ENCODE measurements at places on chromosomes 1 and 21.

DNA sequence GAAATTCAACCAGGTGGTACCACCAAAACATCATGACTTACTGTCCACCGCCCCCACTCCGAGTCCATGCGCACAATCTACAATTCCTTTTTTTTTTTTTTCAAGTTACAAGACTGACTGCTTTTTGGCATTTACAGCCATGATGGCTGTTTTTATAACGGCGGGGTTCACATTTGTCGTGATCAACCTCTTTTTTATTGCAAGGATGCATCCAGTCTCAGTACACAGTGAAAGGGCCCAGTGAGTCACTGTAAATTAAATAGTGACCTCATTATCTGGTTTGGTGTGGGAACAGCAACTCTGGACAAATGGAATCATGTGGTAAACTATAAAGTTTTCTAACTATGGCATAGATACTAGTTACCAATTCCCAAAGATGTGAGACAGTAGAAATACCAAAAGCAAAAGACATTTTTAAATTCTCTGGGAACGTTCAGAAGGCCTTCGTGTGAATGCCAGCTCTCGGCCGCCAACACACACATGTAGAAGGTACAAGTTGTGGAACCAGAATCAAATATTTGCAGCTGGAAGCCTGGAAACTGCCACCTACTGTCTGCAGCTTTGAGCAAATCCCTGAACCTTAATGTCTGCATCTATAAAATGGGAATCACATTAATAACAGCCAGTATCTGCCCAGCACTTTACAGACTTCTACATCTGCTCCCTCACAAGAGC, 4.9 kb downstream of the GLIS1 start:
- no peak for DNase-seq

DNA sequence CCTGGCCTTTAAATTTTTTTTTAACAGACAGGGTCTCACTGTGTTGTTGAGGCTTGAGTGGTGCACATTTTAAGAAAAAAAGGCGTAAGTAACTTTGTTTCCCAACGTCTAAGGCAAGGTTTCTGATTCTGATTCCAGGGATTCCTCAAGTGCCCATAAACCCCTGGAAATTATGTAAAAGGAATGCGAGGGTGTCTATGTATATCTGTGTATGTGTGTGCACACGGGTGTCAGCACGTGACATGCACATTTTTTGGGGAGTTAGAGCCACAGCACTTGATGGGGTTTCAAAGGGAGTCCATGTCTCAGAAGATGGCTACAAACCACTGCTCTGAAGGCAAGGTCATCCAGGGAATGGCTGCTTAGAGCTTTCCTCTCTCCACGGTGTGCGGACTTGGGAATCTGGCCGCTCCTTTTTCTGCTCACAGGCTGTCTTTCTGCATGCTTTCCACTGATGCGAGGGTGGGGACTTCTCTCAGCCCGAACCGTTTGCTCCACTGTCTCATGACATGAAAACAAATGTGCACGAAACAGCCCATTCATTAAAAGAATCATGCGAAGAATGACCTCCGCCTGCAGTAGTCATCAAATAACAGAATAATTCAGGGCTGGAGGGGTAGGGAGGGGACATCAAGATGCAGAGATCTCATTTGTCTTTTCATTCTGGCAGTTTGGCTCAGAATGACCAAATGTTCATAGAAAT, 18.7 kb upstream of the RERE start:
- DNase-seq, result no peak

DNA sequence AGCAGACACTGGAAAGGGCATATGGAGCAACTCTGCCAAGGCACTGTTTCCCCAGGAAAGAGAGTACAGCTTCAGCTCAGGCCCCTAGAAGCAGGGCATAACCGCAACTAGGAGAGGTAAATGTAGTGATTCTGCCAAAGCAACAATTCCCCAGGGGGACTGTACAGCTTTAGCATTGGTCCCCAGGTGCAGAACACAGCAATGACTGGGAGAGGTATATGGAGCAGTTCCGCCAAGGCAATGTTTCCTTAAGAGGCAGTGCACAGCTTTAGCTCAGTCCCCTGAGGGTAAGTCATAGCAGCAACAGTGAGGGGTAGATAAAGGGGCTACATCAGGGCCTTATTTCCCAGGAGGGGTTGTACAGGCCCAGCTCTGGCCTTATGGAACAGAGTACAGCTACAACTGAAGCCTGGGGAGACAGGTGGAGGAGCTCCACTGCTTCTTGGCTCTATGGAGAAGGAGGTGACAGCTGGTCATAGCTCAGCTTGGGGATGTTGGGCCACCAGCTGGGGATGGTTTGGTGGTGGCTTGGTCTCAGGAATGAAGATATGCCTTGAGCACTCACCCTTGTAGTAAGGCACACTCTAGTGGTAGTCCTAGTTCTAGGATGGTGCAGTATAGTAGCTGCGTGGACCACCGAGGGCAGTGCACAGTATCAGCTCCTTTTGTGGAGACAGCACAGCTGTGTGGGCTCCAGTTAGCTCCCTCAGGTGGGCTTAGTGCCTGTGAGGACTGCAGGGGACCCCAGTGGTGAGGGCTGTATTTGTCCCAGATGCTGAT, 582.7 kb downstream of the PTPRC start:
- DNase-seq, result no peak

DNA sequence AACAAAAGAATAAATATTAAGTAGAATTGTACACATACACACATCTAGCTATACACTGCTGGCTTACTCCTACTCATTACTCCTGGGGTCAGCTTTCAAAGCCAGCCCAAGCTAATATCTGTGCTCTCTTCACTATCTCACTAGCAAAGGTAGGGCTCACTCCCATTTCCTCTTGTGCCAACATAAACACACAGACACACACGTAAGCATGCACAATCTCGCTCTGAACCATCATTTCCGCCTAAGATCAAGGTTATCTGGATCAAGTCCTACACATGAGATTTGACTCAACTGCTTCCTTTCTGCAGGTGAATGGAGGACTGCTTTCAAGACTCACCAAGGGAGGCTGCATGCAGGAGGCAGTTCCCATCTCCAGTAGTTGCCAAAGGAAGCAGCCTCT, 28.8 kb upstream of the MTMR11 start:
- no peak for DNase-seq

- no peak for DNase-seq
Measured at GRCh38 chr1:41411229-41411628, 50.0 kb downstream of the FOXO6 start.

DNA sequence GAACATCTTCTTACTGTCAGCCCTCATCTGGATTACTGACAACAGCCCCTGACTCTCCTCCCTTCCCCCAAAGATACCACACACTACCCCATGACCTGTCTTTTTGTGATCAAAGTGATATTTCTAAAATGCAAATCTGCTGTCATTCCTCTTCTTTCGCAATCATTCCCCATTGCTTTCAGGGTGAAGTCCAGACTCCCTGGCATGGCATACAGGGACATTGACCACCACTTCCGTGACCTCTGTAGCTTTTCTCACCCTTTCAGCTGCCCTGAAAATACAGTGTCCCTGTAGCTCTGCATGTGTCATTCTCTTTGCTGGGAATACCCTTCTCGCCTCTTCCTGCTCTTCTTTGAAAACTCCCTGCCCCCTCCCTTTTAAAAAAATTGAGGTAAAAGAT, 4.1 kb downstream of the SERINC2 start:
- no peak for DNase-seq

DNA sequence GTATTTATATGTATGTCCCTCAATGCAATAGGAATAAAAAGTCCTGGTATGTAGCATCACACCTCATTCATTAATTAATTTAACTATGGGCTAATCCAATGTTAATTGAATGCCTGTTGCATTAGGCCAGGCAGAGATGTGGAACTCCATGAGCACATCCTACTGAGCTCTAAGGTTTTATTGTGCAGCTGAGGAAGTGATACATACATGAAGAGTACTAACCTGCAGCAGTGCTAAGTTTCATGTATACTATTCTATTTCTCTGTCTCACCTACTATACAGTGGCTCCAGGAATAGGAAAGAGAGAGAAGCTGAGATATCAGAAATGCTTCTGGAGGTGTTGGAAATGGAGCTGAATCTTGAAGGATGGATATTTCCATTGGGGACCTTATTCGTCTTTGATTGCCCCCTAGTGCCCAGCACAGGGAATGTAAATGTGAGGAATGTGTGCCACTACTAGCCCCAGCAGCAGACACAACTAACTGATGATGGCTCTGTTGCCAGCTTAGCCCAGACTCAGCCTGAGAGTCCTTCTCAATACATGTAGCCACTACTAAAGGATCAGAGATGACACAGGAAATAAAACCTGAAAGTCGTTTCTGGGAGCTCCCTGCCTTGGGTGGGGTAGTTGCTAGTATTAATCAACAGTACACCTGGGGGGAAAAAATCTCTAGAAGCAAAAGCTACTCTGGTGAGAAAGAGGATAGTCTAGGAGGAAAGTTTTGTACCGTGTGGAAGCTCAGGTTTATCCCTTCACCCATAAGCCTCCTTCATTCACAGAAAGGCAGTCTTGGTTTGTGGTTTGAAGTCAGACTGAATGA, 173.3 kb upstream of the FOXD3 start:
- DNase-seq, result no peak

DNA sequence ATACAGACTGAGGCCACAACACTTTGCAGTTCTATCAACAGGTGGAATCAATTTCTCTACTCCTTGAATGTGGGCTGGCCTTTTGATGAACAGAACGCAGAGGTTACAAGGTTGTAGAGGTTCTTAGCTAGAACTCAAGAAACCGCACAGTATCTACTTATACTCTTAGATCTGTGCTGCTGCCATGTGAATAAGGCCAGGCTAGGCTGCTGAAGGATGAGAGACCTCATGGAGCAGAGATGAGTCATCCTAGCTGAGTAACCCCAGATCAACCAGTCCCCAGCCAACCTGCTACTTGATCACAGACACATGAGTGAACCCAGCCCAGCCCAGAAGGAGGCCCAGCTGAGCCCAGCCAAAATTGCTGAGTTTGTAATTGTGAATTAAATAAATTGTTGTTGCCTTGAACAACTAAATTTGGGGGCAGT, 35.3 kb upstream of the BCAR3 start:
- DNase-seq, result peak; percentile 14

GRCh38 chr21:26783466-26784195, 61.6 kb downstream of the ADAMTS1 start:
- no peak for DNase-seq

DNA sequence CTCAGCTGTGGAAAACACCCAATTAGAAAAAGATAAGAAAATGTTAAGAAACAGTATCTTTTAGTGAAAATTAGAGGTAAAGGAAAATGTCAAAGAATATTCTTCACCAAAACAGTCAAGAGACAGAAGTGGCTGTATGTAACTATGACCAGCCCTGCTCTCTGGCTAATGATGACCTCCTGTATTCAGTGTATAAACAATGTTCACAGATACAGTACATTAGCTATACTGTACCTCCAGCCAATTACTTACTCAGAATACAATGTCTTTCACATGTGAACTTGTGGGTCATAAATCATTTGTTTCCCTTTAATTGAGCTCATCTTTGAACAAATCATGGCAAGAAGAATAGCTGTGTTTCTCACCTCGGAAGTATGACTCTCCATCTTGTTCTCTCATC, 432.0 kb downstream of the LMO4 start:
- no peak for DNase-seq

Measured in activated naive CD4-positive, alpha-beta T cell treated with Interleukin-2 at 50 U/mL for 16 hours (primary cell).